K562 (cell line): ENCODE measurements at places on chromosomes 7 and 10. TPM values are rescaled to one million over a fixed set of nuclear protein-coding genes. Genes with fewer than 3 reads are reported as not detected.

DNA sequence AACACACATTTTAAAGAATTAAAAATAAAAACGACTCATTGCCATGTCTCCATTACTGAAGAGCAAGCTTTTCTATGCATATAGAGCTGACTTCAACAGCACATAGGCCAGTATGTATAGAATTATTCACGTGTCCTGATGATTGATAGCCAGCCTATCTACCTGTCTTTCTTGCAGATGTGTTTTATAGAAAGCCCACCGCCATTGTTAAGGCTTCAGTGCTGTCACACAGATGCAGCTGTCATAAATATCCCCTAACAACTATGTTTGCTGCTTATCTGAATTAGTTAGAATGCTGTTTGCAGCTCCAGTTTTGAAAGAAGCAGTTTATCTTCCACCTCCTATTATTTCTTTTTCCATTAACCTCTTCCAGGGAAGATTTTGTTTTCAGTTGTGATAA, 235.9 kb downstream of the SLC25A13 start:
- H3K27ac ChIP-seq, result no peak overlapping the region
- no peak overlapping the region for H3K4me3 ChIP-seq
- no peaks in the 10 kb centered on the region for H3K36me3 ChIP-seq
- no peaks in the 10 kb centered on the region for H3K4me1 ChIP-seq
- 0 out of 2 replicates have a peak, but pooled peaks cover 3% of the 10 kb centered on the region for H3K27me3 ChIP-seq

Gene GIMAP8
- 0.16 TPM in 1 of 2 replicates, not detected in the other for total RNA-seq

Gene CREB5
- 3.6 and 6.4 TPM in 2 replicates for total RNA-seq

GRCh38 chr10:132627666-132628531, 90.3 kb downstream of the INPP5A start:
- no peaks in the 10 kb centered on the region for H3K36me3 ChIP-seq
- H3K27me3 ChIP-seq, result peaks cover 21% of the 10 kb centered on the region
- H3K4me1 ChIP-seq, result peaks cover 21% of the 10 kb centered on the region
- DNase-seq, result peak; percentile 41
- H3K27ac ChIP-seq, result no peak overlapping the region
- no peak overlapping the region for H3K4me3 ChIP-seq

GRCh38 chr10:112790030-112790429, 160.0 kb upstream of the TCF7L2 start:
- no peak overlapping the region for H3K27ac ChIP-seq
- DNase-seq, result no peak

Gene INPP5A
- 10.1 and 11.6 TPM in 2 replicates for total RNA-seq

DNA sequence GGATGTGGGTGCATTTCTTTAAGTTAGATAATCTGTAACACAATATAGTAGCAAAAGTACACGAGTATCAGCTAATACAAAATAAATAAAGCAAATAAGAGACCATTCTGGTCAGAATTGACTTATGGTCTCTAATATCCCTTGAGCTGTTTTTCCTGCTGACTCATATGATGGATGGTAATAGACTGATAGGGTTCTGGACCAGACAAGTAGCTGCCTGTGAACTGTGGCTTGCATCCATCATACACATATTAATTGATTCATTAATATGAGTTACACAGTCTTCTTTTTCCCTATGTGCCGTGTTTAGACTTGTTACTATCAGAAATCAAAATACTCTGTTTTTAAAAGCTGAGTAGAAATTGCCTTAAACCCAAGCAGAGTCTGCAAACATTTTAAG, 762.8 kb downstream of the GATA3 start:
- H3K27me3 ChIP-seq, result no peaks in the 10 kb centered on the region
- H3K4me1 ChIP-seq, result no peaks in the 10 kb centered on the region
- H3K36me3 ChIP-seq, result no peaks in the 10 kb centered on the region
- H3K27ac ChIP-seq, result no peak overlapping the region

- H3K4me3 ChIP-seq, result no peak overlapping the region
- no peak overlapping the region for H3K27ac ChIP-seq
- H3K36me3 ChIP-seq, result no peaks in the 10 kb centered on the region
- DNase-seq, result no peak
- H3K4me1 ChIP-seq, result no peaks in the 10 kb centered on the region
Measured at GRCh38 chr10:115957786-115958442, 315.1 kb downstream of the GFRA1 start.

Gene NKX6-2
- not detected in 2 replicates for total RNA-seq

Gene CHCHD2
- 944 and 976 TPM in 2 replicates for total RNA-seq

DNA sequence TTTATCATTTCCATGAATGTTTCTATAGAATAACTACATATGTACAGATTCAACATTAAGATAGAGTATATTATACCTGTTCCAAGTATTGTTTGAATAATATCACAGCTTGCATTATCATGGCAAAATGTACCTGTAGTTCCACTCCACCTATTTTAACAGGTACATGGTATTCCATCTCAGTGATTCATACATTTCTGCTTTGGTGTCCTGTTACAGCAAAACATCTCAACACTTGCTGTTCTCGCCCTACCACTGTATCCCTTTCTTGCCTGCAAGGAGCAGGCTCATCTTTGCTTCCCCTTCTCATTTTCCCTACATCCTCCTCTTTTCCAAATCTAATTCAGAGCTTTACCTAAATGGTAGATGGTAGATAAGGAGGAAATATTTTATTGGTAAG, 27.1 kb upstream of the SGCE start:
- no peak overlapping the region for H3K27ac ChIP-seq
- H3K4me1 ChIP-seq, result no peaks in the 10 kb centered on the region
- no peaks in the 10 kb centered on the region for H3K27me3 ChIP-seq
- no peak overlapping the region for H3K4me3 ChIP-seq

GRCh38 chr7:155355745-155356144, 58.1 kb downstream of the INSIG1 start:
- H3K27ac ChIP-seq, result no peak overlapping the region
- H3K36me3 ChIP-seq, result no peaks in the 10 kb centered on the region
- no peak overlapping the region for H3K4me3 ChIP-seq
- peaks cover 51% of the 10 kb centered on the region for H3K27me3 ChIP-seq
- H3K4me1 ChIP-seq, result no peaks in the 10 kb centered on the region; the same call in 1 of the 2 replicates

GRCh38 chr10:78781991-78782390, 286.8 kb upstream of the ZMIZ1 start:
- H3K36me3 ChIP-seq, result no peaks in the 10 kb centered on the region
- DNase-seq, result no peak
- peaks cover 49% of the 10 kb centered on the region for H3K27me3 ChIP-seq
- H3K27ac ChIP-seq, result no peak overlapping the region
- H3K4me1 ChIP-seq, result no peaks in the 10 kb centered on the region

Gene COL17A1
- 0.29 TPM in 1 of 2 replicates, not detected in the other for total RNA-seq

Gene PNLIPRP1
- 0.60 and 1.1 TPM in 2 replicates for total RNA-seq

DNA sequence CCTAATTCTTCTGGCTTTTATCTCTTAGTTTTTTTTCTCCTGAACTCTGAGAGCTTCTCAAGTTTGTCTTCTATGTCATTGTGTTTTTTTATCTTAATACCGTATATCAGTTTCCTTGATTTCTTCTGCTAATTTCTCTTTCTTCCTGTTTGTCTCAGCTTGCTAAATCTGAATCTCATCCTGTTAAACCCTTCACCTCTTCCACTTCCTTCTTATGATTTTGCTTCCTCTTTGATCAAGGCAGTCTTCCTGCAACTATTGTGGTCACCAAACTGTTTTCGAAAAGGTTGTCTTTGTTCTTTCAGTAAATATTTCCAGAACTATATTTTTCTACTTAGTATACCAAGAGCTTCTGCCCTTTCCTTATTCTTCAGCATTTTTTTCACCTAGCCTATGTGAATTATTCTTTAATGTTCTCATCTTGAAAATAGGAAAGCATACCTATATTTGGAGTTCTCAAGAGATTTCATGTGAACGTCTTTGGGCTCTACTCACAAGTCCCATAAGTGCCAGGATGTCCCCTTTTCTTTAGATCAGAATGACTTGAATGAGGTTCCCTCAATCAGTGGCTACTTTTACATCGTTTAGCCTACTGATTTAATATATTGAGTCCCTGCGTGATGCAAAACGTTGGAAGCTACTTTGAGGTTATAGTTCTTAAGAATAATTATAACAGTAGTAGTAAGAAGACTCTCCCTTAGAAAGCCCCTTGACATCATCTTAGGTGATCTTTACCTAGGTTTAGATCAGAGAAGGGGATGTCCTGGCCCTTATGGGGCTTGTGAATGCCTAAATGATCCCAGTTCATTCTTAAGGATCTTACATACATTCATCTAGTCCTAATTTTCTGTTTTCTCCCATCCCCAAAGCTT, 415.4 kb upstream of the AUTS2 start:
- no peak overlapping the region for H3K27ac ChIP-seq
- no peak for DNase-seq
- no peaks in the 10 kb centered on the region for H3K27me3 ChIP-seq
- H3K4me3 ChIP-seq, result no peak overlapping the region
- no peaks in the 10 kb centered on the region for H3K4me1 ChIP-seq

DNA sequence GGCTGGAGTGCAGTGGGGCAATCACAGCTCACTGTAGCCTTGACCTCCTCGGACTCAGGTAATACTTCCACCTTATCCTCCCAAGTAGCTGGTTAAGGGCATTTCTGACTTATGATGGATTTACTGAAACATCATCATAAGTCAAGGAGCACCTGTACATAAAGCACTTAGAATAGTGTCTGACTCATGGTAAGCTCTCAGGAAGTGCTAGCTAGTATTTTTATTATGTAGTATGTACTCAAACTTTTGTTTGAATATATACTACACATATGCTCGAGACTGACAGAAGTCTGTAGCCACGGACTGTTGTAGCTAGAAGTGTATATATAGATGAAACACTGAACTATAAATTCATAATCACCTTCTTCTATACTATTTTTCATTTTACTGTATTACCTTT, 107.5 kb upstream of the DNAJB12 start:
- H3K4me1 ChIP-seq, result no peaks in the 10 kb centered on the region
- peaks cover 3% of the 10 kb centered on the region; the same call in 1 of the 3 replicates for H3K36me3 ChIP-seq
- no peak for DNase-seq
- no peak overlapping the region for H3K27ac ChIP-seq
- H3K4me3 ChIP-seq, result no peak overlapping the region

GRCh38 chr7:100413346-100413745, 15.2 kb downstream of the ZCWPW1 start:
- no peak for DNase-seq
- no peak overlapping the region for H3K4me3 ChIP-seq
- H3K36me3 ChIP-seq, result no peaks in the 10 kb centered on the region
- peaks cover 11% of the 10 kb centered on the region for H3K27me3 ChIP-seq
- H3K4me1 ChIP-seq, result no peaks in the 10 kb centered on the region
- no peak overlapping the region for H3K27ac ChIP-seq

GRCh38 chr7:129083525-129083924, 28.6 kb upstream of the TNPO3 start:
- H3K4me3 ChIP-seq, result no peak overlapping the region
- no peaks in the 10 kb centered on the region for H3K36me3 ChIP-seq
- peaks cover 7% of the 10 kb centered on the region for H3K4me1 ChIP-seq
- no peak for DNase-seq
- no peak overlapping the region for H3K27ac ChIP-seq

- DNase-seq, result no peak
- H3K36me3 ChIP-seq, result peaks cover 81% of the 10 kb centered on the region
- H3K4me3 ChIP-seq, result no peak overlapping the region
Measured at GRCh38 chr10:92640107-92640506, 47.2 kb downstream of the KIF11 start.

GRCh38 chr10:42477170-42477569, 161.2 kb downstream of the ZNF33B start:
- H3K4me1 ChIP-seq, result no peaks in the 10 kb centered on the region
- H3K27ac ChIP-seq, result no peak overlapping the region
- DNase-seq, result no peak
- no peak overlapping the region for H3K4me3 ChIP-seq
- no peaks in the 10 kb centered on the region for H3K36me3 ChIP-seq

Gene C10orf71
- 4.5 and 4.9 TPM in 2 replicates for total RNA-seq

GRCh38 chr7:100966542-100967291, 2.6 kb upstream of the MUC12 start:
- H3K27ac ChIP-seq, result no peak overlapping the region
- peaks cover 38% of the 10 kb centered on the region for H3K27me3 ChIP-seq
- H3K4me3 ChIP-seq, result peak overlapping the region; percentile 43
- DNase-seq, result no peak
- peaks cover 12% of the 10 kb centered on the region; the same call in 2 of the 3 replicates for H3K4me1 ChIP-seq
